ENCODE measurements at places on chromosomes 7 and 10.
A peak's percentile ranks its signal among the peaks of the same experiment; 100 is the strongest.

- DNase-seq, result no peak
Measured at GRCh38 chr10:123044391-123044790, 35.6 kb downstream of the ACADSB start.

DNA sequence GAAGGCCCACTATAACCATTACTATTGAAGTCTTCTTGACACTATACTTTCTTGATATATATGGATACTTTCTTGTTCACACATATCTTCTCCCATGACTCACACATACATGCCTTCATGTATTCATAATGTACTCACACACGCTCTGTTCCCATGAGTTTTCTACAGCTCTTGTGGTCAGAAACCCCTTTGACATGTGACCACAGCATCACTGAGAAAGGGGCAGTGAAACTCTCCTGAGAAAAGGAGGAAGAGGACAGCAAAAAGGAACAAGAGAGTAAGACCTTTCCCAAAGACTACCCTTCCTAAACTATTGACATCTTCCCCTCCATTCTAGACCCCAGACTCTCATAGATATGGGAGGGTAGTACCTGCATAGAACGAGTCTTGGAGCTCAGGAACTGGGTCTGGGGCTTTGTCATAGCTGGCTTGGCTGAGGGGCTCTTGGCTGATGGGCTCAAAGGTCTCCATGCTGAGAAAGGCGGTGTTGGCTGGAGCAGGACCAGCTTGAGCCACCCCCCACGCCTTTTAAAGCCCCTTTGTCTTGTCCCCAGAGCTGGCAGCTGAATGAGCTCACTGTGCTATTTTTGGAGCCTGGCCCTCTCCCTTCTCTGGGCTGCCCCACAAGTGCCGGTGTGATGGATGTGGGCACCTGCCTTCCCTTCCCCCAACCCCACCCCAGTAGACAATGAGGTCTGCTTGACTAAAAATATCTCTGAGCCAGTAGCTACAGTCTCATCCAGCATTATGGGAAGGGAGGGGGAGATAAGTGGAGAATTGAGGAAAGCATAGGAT lies 5.1 kb downstream of the SYNPO2L start:
- DNase-seq, result peak; percentile 67

DNA sequence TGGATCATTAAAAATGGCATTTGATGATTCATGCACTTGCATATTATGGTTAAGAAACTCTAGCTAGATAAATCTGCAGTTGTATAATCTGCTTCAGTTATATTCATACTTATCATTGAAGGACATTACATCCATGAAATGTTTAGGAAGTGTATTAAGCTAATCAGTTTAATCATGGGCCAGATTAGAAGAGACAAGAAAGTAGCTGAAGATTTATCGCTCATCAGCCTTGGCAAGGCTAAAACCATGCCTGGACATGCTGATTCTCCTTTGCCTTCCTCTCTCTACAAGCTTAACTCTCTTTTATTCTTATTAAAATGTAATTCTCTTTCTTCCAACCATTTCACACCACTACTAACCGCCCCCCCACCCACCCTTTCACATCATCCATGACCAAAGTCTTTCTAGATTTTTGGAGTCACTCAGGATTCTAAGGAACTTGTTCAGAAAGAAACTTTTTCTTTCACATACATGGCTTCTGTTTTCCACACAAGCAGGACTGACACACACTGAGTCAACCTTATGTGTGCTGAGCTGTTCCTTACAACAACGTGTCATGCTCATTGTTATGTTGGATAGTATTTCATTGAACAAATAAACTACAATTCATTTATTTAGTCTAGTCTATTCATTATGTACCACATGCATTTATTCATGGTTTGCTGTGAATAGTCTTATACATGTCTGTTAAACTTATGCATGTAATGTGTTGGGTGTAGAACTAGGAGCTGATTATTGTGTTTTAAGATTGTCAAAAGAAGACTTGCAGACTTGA lies 227.3 kb upstream of the SP8 start:
- DNase-seq, result no peak

DNA sequence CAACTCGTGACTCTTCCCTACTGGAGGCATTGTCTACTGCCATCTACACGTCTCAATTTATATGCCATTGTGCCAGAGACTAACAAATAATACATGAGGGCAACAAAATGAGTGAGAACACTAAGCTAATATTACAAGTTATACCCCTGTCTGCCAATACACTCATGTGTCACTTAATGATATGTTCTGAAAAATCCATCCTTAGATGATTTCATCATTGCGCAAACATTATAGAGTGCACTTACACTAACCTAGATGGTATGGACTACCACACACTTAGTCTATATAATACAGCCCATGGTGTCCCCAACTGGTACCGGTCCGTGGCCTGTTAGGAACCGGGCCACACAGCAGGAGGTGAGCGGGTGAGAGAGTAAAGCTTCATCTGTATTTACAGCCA lies 64.3 kb upstream of the CTNNA3 start:
- no peak for DNase-seq

GRCh38 chr10:60823324-60823723 lies 45.0 kb downstream of the CDK1 start:
- DNase-seq, result no peak

GRCh38 chr10:107689323-107689722 lies 524.8 kb upstream of the SORCS1 start:
- peak; percentile 53 for DNase-seq

Measured in suppressor macrophage (primary cell).